Aorta (tissue), 5 donors: ENCODE measurements at places on chromosomes 2 and 18. TPM values are rescaled to one million over a fixed set of nuclear protein-coding genes. Genes with fewer than 3 reads are reported as not detected.

Gene ITGA4
- 13.1 TPM for total RNA-seq

Gene DTNA
- 47.6 TPM for total RNA-seq

GRCh38 chr2:240106765-240107476 is 29.2 kb downstream of the COPS9 start:
- DNase-seq, result no peak

- DNase-seq, result no peak
Measured at GRCh38 chr2:26874514-26874913, 26.6 kb downstream of the DPYSL5 start.

GRCh38 chr2:128178149-128178649 is 87.2 kb downstream of the UGGT1 start:
- DNase-seq, result no peak

- DNase-seq, result peak; percentile 85
Measured at GRCh38 chr2:71453404-71454220, at the start of gene DYSF. Gene DYSF (plus strand): TSS chr2:71453561.

Gene ABCG8
- not detected for total RNA-seq

DNA sequence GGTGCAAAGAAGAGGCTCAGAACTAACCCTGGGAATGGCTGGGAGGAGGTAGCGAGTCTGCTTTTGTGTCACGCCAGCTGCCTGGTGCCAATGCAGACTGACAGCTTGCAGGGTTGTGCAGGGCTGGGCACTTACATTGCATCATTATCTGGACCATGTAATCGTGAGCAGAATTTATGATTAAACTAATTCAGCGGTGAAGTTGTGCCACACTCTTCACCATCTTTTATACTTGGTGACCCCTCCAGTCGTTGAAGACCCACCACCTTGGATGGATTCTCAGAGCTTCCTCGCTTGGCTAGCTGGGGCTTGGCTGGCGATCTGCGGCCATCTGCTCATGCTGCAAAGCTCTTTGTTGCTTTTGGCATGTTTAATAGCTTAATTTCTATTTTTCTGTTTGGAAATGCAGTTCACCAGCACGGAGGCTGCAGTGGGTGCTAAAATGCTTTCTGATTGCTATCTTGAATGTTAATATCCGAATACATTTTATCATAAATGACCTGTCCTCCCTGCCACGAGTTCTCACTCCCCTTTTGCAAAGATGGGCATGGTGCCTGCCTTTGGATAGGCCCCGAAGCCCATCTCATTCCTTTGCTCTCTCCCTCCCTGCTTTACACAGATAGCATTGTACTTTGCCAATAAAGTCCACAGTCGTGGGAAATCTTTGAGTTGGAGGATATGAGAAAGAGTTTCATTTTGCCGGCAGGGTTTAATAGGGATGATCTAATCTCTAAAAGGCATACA is 188.2 kb downstream of the PRKCE start:
- no peak for DNase-seq

- DNase-seq, result no peak
Measured at GRCh38 chr2:45361666-45362065, 249.4 kb downstream of the SRBD1 start.

DNA sequence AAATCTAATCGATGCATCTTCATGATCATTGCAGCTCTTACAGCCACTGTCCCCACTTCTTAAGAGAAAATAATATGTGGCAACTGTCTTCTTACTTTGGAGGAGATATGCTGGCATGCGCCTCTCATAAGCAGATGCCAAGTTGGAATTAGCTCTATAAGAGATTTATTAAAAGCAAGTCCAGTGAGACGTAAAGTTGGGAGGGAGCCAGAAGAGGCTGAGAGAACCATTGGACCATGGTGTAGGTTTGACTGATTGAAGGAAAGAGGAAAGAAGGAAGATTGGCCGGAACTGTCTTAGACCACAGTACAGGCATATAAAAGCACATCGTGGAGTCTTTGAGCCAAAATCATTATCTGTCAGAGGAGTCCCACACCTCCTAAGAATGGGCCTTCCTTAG is 265.7 kb upstream of the ZC3H15 start:
- no peak for DNase-seq

- no peak for DNase-seq
Measured at GRCh38 chr2:134119117-134119712, 134.7 kb upstream of the MGAT5 start.

GRCh38 chr2:74379851-74380789 is at the start of gene DCTN1:
Gene DCTN1 (minus strand): TSS chr2:74380311. CDS start chr2:74380037, 274 bp downstream.
- peak; percentile 62 for DNase-seq

Gene ST3GAL5
- total RNA-seq, result 29.8 TPM

Gene PARD6G
- 3.8 TPM for total RNA-seq

GRCh38 chr2:215920244-215921100 is 92.9 kb downstream of the MREG start:
- DNase-seq, result no peak

- DNase-seq, result no peak
Measured at GRCh38 chr2:48755473-48755872, at the start of gene LHCGR. Gene LHCGR (minus strand): TSS chr2:48755724. CDS start chr2:48755671, 53 bp downstream.

DNA sequence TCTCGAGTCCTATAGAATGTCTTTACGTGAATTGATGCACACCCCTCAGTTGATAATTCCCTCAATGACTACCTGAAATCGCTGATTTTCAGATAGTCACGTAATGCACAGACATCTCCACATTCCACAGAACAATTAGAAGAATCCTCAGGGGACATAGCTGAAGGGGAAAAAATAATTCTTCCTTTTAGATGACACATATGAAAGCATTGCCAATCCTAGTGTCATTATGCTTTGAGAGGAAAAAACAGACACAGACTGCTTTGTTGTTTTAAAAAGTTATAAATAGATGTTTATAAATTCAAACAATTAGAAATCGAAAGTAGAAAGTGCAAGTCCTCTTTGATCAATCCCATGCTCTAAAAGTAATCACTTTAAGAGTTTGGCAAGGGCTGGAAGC is 100.6 kb upstream of the FN1 start:
- no peak for DNase-seq

- no peak for DNase-seq
Measured at GRCh38 chr2:39867268-39867667, 88.2 kb upstream of the THUMPD2 start.

- no peak for DNase-seq
Measured at GRCh38 chr2:149585166-149585885, 2.2 kb downstream of the MMADHC start.

DNA sequence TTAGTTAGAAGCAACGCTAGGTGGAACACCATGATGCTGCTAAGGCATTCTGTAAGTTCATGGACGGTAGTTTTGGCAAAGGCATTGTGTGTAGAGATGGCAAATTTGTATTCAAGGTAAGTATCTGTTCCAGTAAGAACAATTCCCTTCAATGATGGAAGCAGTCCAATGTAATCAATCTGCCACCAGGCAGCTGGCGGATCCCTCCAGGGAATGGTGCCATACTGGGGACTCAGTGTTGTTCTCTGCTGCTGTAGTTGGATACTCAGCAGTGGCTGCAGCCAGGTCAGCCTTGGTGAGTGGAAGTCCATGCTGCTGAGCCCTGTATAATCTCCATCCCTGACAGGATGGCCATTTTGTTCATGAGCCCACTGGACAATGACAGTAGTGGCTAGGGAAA is 62.8 kb downstream of the ARL6IP6 start:
- no peak for DNase-seq

DNA sequence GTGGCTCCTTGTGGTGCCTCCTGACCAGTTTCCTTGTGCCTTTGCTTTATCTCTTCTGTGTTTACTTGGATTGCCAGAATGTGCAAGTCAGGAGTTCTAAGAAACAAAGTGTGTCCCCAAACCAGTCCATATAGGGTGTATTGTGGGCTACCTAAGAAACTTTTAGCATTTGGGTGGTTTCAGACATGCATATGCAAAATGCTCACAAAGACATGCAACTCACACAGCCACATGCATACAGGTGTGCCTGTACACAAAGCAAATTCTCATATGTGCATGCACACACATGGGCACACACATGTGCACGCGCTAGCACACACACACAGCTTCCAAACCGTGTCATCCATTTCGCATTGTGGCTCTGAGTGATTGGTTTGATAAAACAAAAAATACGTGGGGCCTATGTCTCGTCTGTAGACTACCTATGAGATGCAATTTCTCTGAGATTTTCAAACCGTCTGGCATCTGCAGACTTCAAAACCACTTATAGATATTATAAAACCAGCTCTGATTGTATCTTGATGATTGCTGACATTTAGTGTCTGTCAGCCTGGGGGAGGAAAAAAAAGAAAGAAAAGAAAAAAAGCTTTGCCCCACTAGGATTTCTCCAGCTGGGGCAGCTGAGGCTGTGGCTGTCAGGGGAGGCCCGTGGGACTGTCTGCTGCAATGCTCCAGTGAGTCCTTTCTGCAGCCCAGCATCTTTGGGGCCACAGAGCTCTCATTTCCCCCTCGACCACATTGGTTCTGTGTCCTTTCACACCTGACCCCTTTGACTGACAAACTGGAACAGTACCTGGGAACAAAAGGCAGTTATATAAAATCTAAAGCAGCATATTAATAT is 556.1 kb downstream of the CMPK2 start:
- DNase-seq, result no peak

Gene SLC35F5
- total RNA-seq, result 82.4 TPM

DNA sequence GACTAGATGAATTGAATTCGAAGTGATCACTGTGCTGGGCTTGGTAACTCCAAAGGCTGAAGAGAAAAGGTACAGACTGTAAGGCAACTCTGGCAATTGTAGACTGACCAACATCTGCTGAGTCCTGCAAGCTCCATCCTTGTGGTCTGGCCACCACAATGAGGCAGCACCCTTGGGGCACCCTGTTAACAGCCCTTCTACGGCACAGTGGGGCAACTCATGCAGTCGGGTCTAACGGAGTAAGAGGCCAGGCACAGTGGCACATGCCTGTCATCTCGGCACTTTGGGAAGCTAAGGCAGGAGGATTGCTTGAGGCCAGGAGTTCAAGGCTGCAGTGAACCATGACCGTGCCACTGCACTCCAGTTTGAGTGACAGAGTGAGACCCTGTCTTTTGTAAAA is 126.8 kb downstream of the ZAP70 start:
- no peak for DNase-seq

- DNase-seq, result no peak
Measured at GRCh38 chr2:111930875-111931274, 32.5 kb downstream of the MERTK start.

DNA sequence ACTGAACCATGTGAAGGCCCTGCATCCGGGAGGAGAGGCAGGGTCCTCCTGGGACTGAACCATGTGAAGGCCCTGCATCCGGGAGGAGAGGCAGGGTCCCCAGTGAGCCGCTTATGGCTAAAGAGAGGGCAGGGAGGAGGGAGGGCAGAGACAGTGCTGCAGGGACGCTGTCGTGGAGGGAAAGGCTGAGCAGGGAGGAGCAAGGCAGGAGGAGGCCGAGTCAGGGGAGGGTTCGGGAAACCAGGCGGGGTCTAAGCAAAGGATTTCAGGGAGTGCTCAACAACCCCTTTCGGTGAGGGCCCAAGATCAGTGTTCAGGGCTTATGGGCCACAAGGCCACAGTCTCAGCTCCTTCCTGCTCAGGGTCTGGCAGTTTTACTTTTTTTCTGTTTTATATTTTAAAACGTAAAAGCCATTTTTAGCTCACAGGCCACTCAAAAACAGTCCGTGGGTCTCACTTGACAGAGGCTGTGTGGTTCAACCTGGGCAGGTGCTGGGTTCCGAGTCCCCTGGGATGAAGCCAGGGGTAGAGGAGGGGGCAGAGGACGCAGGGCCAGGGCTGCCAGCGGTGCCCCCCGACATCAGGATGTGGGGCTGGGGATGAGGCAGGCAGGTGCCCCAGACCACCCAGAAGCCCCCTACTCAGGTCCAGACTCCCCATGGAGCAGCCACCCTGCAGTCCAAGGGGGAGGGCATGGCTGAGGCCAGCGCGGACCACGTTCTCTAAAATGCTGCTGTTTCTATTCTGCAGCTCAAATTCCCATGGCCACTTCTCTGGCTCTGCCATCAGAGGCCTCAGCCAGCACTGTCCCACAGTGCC is 5.2 kb downstream of the TMEM18 start:
- no peak for DNase-seq

GRCh38 chr2:9641641-9642040 is 10.8 kb upstream of the YWHAQ start:
- DNase-seq, result no peak

DNA sequence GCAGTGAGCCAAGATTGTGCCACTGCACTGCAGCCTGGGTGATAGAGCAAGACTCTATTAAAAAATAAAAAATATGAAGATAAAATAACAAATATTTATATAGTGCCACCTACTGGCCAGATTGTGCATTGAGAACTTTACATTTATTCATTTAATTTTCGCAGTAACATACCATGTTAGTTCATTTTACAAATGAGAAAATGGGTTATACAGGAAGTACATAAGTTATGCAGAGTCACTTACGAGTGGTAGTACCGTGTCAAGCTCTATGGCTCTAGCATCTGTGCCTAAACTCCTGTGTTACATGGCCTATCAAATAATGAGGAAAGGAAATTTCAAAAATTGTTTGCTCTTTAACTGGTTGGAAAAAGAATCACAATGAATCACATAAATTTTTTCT is 27.9 kb downstream of the RIF1 start:
- no peak for DNase-seq

GRCh38 chr2:235639428-235639773 is 145.6 kb downstream of the AGAP1 start:
- peak; percentile 85 for DNase-seq

GRCh38 chr18:5476961-5477800 is 66.6 kb downstream of the EPB41L3 start:
- no peak for DNase-seq

DNA sequence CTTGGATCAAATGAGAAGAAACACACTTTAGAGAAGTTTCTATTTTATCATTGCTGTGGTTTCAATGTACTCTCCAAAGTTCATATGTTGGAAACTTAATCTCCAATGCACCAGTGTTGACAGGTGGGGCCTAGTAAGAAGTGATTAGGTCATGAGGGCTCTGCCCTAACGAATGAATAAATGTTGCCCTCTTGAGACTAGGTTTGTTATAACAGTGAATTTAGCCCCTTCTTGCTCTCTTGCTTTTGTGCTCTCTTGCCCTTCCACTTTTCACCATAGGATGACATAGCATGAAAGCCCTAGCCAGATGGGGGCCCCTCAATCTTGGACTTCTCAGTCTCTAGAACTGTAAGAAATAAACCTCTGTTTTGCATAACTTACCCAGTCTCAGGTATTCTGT is 664.8 kb downstream of the DCC start:
- no peak for DNase-seq
